ENCODE measurements at places on chromosomes 12 and 14.

GRCh38 chr14:61462566-61463193 lies 141.3 kb downstream of the PRKCH start:
- no peak for DNase-seq

DNA sequence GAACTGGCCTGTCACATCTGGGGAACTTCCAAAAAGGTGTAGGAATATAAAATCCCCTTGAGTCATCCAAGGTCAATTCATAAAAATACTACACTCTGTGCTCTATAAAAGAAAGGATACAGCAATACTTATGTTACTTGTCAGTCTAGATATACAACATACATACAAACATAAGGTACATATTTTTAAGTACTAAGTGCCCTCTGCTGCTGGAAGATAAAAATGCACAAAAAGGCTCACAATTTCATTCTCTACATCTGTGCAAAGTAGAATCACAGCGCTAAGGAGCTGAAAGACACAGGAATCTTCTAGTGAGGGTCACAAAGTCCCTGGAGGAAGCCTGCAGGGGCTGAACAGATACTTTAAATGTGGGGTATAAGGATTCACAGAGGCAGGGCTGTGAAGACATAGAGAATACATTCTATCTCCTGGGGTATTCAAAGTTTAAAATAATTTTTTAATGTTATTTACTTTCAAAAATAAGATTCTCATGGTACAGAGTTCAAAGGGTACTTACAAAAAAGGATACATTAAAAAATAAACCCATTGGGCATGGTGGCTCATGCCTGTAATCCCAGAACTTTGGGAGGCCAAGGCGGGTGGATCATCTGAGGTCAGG lies 10.2 kb upstream of the GOLGA5 start:
- peak; percentile 42 for DNase-seq

DNA sequence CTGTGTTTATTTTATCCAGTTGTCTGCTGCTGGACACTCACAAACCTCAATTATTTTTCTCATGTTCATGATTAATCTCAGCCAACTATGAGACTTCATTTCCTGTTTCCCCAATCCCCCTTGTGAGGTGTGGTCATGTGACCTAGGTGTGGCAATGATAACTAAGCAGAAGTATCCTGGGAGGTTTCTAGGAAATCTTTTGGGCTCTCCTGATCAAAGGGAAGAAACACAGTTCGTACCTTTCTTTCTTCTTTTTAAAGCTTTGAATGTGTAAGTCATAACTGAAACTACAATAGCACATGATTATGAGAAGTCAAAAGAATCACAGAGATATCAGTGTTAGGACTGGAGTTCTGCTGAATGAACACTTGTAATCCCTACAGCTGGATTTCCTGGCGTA lies 34.4 kb upstream of the MANSC4 start:
- DNase-seq, result no peak

GRCh38 chr12:32362892-32363291 lies 36.5 kb upstream of the FGD4 start:
- no peak for DNase-seq

GRCh38 chr12:50923361-50924130 lies 28.8 kb upstream of the HIGD1C start:
- no peak for DNase-seq

GRCh38 chr12:89895101-89895500 lies 186.5 kb upstream of the ATP2B1 start:
- DNase-seq, result no peak

DNA sequence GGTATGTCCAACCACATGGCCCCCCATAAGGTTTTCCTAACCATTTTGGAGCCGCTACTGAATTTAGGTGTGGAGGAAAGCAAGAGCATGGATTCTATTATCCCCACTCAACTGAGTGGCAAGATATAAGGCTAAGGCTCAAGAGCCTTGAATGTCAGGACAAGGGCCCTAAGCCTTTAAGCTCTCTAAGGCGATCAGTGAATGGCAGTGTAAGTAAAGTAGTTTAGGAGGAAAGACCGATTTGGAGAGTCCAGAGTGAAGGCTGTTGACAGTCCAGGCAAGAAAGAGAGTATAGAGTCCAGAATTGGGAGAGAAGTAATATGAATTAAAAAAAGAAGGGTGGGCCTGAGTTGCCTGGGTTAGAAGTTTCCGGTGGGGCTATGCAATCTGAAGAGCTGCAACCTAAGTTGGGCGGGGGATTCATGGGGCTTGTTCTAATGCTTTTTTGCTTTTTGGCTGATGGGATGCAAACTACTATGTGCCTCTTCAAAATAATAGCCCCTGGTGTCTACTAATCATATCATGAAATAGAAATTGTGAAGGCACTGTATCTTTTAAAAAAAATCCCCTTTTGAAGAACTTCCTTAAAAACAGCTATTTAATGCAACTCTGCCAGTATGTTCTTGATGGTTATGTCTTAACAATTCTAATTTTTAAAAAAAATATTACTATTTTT lies at the start of gene SPIC:
TSS of gene SPIC (plus strand) at position 626 of the 676 bp plus-strand sequence. CDS start 1,569 bp downstream, outside the sequence.
- no peak for DNase-seq

DNA sequence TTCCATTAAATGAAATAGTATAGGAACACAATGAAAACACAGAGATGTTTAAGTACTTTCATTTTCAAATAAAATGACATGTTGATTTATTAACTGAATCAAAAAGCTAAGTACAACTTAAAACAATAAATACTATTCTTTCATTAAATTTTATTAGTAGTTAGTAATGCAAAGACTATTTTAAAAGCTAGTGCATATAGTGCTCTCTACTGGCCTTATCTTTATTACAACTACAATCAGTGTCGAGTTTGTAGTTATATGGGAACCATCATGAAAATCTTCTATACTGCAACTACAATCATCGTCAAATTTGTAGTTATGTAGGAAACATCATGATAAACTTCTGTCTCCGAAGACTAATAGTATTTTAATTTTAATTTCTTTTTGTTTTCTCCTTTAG lies 8.9 kb upstream of the LIN7A start:
- no peak for DNase-seq

- DNase-seq, result no peak
Observed at GRCh38 chr14:96567289-96567899, 65.2 kb downstream of the PAPOLA start.

DNA sequence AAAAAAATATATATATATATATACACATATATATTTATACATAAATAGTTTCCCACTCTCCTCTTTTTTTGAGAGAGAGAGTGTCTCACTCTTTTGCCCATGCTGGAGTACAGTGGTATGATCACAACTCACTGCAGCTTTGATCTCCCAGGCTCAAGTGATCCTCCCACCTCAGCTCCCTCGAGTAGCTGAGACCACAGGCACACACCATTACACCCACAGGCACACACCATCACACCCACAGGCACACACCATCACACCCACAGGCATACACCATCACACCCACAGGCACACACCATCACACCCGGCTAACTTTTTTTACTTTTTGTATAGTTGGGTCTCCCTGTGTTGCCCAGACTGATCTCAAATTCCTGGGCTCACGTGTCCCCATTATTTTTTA lies 14.1 kb upstream of the GAPDH start:
- no peak for DNase-seq

DNA sequence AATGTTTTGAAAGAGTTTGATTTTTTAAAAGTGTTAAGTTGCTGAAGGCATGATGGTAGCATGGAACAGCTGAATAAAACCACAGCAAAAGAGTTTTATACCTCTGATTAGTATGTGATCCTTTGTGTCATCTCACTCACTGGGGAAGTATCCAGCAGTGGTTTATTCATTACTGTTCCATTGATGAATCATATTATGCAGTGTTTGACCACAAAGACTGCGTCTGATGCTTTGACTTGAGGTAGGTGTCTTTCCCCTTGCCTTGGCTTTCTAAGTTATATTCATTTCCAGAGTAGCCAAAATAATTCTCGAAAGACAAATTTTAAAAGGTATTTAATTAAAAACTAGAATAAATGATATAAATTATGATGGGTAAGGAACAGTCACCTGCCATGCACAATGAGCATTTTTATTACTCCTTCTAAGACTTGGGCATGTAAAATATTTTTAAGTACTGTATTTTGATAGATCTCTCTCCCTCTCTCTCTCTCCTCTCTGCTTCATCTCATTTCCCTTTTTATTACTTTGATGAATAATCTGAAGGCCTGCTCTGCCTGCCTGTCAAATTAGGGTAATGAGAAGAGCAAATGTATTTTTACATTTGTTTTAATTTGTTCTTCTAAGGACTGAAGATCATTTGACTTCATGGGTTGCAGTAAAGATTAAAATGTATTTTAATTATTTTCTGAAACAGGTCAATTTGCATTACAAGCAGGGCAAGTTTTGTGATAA lies 164.9 kb downstream of the NAV3 start:
- no peak for DNase-seq

- DNase-seq, result no peak
Observed at GRCh38 chr14:73237786-73238423, 599 bp downstream of the PAPLN start.

DNA sequence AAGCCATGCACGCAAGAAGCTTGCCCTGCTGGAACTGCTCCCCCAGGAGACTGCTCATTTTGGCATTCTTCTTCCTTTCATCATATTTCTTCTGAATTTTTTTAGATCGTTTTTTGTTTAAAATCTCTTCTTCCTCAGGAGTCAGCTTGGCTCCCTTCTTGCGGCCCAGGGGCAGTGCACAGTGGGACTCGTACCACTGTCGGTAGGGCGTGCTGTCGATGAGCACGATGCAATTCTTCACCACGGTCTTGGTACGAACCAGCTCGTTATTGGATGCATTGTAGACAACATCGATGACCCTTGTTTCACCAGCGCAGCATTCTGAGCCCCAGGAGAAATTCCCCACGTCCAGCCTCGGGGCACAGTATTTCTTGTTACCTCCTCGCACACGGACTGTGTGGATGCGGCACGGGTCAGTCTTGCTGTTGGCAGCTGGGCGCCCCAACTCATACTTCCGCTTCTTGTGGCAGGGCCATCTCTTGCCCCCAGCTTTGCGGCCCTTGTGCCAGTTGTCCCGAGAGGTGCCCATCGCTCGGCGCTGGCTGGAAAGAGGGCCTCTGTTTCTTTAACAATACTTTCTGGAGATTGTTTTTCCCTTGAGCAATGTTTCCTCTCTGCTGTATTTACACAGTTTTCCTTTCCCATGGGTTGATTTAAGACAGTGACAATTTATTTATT lies 452.4 kb downstream of the TMEM121 start:
- DNase-seq, result no peak

- no peak for DNase-seq
Observed at GRCh38 chr12:111424793-111425251, 19.1 kb downstream of the SH2B3 start.

DNA sequence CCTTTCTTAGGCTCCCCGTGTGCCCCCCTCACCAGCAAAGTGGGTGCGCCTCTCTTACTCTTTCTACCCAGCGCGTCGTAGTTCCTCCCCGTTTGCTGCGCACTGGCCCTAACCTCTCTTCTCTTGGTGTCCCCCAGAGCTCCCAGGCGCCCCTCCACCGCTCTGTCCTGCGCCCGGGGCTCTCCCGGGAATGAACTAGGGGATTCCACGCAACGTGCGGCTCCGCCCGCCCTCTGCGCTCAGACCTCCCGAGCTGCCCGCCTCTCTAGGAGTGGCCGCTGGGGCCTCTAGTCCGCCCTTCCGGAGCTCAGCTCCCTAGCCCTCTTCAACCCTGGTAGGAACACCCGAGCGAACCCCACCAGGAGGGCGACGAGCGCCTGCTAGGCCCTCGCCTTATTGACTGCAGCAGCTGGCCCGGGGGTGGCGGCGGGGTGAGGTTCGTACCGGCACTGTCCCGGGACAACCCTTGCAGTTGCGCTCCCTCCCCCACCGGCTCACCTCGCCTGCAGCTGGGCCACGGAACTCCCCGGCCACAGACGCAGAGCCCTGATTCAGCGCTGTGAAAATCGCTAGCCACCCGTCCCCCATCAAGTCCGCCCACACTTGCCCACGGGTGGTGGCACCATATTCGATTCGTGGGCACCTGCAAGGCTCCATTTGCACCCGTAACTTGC lies 1.3 kb downstream of the TMEM233 start:
- no peak for DNase-seq

- no peak for DNase-seq
Observed at GRCh38 chr12:111819191-111820158, 22.6 kb upstream of the MAPKAPK5 start.

GRCh38 chr12:41966001-41966400 lies 178.7 kb downstream of the GXYLT1 start:
- DNase-seq, result no peak

DNA sequence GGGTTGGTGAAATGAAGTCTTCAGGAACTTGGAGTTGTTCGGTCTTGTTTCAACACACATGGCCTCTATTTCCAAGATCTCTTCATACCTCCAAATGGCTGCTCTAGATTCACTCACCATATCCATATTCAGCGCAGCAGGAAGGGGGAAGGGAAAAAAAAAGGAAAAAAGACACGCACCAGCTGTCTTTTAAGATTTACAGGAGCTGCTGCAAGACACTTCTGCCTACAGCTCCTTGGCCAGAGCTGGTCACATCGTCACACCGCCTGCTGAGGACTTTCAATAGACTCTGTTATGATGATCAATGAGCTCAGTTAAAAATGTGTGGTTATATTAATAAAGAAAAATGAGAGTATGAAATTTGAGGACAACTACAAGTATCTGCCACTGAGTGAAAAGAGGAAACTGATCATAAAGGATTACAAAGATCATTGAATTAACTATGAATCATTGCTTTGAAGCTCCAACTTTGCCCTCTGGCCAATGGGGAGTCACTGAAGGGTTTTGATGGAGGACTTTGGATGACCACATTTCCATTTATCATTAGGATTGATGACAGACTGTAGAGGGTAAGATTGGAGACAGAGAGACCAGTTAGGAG lies 182.1 kb upstream of the HMGA2 start:
- DNase-seq, result no peak

DNA sequence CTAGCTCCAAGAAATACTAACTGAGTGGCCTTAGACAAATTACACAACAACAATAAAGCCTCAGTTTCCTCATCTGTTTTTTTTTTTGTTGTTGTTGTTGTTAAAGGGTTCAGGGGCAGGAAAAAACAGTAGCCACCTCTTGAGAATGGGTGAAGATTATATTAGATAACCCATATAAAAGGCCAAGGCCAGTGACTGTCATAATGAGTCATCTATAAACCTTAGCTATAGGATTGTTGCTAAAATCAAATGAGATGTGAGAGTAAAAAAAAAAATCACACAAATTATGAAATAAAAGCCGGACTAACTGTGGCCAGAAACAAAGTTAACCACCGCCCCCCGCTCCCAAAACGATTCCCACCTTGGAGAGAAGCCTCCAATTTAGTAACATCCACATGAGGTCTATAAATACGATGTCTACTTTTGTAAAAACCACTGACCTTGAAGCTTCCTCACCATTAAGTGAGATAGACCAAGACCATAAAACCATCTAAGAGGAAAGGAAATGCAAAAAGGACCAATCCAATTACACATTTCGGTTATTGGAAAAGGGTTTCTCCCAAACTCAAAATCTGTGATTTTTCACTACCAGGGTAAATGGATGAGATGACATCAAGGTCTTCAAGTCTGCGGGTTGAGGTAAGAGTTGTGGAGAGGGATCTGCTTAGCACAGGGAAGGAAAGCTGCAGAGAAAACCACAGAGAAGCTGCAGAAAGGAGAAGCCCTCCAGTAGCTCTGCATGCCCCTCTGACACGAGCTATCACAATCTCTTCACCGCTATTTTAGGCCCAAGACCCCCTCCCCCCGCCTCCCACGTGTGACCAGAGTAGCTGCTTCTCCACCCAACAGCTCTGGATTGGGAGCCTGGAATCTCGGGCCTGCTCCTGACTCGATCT lies 1.0 kb downstream of the NAA25 start:
- DNase-seq, result no peak
